Right forelimb (tissue), 1 donor: ENCODE measurements at places on chromosomes 3 and 15.

- DNase-seq = no peak
These were observed 132.6 kb upstream of the NR2E3 start for GRCh38 chr15:71677766-71678165.

GRCh38 chr15:70379938-70380883 is 282.5 kb upstream of the TLE3 start:
- DNase-seq = no peak

GRCh38 chr3:124653797-124654469 is 76.3 kb upstream of the UMPS start:
- no peak for DNase-seq

- no peak for DNase-seq
These were observed 317.5 kb upstream of the CNTN6 start for GRCh38 chr3:775178-775880.

DNA sequence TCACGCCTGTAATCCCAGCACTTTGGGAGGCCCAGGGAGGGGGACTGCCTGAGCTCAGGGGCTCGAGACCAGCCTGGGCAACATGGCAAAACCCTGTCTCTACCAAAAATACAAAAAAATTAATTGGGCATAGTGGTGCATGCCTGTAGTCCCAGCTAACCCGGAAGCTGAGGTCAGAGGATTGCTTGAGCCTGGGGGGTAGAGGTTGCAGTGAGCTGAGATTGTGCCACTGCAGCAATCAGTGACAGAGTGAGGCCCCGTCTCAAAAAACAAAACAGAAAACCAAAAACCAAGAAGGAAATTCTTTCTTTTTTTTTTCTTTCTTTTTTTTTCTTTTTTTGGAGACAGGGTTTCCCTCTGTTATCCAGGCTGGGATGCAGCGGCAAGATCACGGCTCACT is 3.5 kb downstream of the SPATA12 start:
- DNase-seq = no peak
